ENCODE measurements at places on chromosomes 7 and 10.

DNA sequence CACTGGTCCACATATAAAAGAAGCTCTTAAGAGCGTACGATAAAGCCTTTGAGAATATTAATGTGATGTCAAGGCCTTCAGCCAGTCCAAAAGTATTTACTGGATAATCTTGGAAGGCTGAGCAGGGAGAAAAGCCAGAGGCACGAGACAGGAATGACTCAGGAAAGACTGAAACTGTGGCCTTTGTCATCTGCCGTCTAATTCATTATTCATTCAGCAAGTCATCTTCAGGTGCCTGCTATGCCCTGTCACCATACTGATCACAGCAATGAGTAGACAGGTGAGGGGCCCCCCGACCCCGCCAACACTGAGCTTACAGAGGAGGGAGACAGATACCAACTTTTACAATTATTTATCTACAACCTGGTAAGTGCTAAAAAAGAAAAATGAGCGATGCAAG is 78.9 kb downstream of the VOPP1 start:
- no peak for DNase-seq

DNA sequence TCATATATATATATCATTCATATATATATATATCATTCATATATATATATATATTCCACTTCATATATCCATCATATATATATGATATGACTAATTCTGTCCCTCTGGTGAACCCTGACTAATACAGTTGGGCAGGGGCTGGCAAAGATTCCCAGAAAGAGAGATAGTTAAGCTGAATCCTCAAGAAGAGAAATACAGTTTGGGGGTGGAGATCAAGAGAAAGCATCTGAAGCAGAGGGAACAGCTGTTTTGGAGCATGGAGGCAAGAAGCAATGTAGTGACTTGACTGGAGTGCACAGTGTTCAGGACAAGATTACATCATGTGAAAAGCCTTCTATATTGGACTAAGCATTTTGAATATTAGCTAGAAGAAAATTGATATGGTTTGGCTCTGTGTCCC is 540.7 kb downstream of the MAGI2 start:
- DNase-seq: no peak

- DNase-seq: no peak
Observed at GRCh38 chr10:93821051-93821772, 63.5 kb downstream of the LGI1 start.

DNA sequence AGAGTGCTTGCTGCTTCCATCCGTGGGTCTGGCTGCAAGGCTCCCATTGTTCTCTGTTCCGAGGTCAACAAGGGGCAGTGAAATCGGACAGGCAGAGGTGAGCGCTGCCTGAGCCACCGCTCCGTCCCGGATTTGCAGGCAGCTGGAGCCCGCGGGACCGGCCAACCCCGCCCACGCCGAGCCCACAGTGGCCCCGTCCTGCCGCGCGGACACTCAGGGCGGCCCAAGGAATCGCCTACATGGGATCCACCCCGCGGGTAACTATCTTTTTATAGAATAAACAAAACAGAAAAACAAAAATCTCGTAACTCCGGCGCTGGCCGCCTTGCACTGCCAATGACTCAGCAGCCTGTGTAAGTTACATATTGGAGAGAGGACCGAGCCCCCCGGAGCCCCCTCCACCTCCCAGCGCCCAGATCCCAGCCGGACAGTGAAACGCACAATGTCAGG is 1.9 kb downstream of the BNIP3 start:
- no peak for DNase-seq

- DNase-seq: no peak
Observed at GRCh38 chr7:110010359-110010758, 1080.6 kb upstream of the LRRN3 start.

GRCh38 chr10:7474388-7474787 is 63.6 kb upstream of the SFMBT2 start:
- DNase-seq: no peak

DNA sequence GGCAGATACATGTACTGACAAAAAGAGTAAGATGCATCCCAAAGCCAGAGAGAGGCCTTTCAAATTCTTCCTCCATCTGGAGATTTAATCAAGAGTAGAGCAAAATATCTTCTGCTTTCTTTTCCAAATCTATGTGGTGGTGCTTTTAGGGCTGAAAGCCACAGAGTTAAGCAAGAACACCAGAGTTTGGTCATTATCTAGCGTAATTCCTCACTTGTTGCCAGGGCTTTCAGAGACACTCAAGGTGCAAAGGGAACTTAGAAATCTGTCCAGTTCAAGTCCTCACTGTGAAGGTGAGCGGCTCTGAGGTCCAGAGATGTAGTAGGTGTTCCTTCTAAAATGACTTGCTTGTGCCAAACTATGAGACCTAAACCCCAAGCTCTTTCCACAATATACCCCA is 10.9 kb upstream of the NFE2L3 start:
- DNase-seq: no peak

Data from vagina (tissue), 2 donors.